ENCODE measurements at places on chromosomes 2 and 18.

- DNase-seq = no peak
Observed at GRCh38 chr2:188328419-188328818, 36.7 kb downstream of the GULP1 start.

- DNase-seq = no peak
Observed at GRCh38 chr2:124970030-124970429, 944.9 kb downstream of the CNTNAP5 start.

DNA sequence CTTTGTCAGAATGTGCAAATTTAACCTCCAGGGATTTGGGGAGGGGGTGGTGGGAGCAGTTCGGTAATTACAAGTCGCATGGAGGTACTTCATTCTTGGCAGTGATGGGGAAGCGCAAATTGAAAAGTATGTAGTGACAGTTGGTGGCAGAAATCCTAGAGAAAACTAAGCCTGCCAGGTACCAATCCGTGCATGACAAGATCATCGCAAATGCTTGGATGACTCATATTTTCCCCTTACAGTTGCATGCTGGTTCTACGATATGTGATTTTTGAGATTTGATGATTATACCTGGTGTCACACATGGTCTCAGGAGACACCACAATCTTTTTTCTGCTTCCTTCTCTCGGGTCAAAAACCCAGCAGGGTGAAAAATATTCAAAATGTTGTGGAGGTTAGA is 479.7 kb upstream of the ID2 start:
- no peak for DNase-seq

DNA sequence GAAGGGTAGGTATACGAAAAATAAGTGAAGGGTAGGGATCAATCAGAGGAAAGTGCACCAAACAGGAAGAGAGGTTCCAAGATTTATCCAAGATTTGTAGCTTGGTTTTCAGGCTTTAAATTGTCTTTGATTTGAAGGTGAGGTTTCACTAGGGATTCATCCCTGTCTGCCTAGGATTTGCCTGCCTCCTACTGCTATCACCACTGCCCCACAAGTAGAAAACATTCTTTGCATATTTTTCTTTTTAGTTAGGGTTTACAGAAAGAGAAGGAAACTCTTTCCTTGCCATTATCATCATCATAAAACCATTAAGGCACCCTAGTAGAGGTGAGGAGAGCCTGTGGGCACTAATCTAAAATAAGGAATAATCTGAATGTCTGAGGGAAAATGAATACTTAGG is 45.8 kb upstream of the TANC1 start:
- no peak for DNase-seq

DNA sequence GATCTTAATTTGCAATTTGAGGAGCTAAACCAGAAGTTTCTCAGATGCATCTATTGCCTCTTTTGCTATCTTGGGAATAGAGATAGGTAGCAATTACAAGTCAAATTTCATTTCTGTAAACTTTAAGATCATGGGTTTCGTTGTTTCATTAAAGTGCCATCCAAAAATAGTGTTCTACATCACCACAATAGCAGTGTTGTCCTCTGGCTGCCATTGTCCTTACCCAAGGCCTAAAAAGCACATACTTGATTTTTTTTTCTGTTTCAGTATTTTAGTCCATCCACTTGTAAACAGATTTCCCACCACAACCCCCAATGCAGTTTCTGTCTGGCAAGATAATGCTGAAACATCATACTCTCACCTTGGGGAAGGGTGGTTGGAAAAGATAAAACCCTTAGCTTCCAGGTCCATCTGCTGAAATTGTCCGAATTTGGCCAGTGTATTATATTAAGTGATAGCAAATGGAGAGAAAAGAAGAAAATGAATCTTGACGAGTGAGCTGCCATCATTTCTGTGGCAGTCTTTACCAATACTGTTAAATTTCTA is 136.2 kb downstream of the LCLAT1 start:
- no peak for DNase-seq

GRCh38 chr18:33115476-33115875 is 325.0 kb downstream of the CCDC178 start:
- DNase-seq = no peak

DNA sequence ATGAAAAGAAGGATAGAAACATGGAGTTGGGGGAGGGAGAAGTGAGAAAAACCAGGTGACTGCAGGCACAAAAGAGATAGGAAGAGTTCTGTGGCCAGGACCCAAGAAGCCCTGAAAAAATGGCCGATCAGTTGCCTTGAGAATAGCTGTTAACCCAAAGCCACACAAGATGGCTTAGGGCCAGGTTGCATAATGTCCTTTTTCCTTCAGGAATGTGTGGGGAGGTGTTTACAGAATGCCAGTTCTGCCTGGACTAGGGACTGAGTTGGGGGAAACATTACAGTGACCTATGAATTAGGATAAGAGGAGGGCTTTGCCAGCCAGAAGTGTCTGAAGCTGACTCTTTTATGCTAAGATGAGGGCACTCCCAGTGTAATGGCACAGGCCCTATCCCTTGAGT is 17.1 kb downstream of the FAM110C start:
- no peak for DNase-seq

DNA sequence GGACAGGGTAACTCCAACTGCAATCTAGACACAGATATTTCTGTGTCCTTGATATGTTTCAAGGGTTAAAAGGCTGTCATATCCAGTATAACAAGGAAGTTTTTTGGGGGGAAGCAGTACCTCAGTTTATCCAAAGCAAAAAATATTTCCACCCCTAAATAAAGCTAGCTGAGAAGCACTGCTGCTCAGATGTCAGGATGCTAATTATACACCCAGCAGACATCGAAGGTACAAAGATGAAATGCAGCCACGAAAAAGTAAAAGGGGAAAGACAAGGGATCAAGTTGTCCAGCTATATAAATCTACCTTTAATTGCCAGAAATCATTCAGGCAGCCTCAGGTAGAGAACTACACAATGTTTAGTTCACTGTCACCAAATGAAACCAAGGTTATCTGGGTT is 26.2 kb downstream of the ELAC1 start:
- DNase-seq = no peak

Measured in CD4-positive, alpha-beta T cell treated with Interleukin-10 for 1 hour (primary cell).